ENCODE measurements at places on chromosomes 1 and 21.

DNA sequence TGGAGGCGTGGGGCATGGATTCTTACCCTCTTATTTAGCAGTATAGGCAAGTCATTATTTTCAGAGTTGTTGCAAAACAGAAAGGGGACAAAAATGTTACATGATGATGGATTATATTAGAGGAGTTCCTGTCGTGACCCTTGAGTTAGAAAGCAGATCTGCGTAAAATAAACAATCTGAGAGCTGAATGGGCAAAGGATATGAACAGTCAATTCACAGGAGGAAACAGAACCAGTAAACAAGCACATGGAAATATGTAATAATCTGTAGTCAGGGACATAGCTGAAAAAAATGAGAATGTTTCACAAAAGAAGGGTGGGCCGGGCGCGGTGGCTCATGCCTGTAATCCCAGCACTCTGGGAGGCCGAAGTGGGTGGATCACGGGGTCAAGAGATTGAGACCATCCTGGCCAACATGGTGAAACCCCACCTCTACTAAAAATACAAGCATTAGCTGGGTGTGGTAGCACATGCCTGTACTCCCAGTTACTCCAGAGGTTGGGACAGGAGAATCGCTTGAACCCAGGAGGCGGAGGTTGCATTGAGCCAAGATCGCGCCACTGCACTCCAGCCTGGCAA is 20.9 kb downstream of the RCAN1 start:
- no peak for DNase-seq

DNA sequence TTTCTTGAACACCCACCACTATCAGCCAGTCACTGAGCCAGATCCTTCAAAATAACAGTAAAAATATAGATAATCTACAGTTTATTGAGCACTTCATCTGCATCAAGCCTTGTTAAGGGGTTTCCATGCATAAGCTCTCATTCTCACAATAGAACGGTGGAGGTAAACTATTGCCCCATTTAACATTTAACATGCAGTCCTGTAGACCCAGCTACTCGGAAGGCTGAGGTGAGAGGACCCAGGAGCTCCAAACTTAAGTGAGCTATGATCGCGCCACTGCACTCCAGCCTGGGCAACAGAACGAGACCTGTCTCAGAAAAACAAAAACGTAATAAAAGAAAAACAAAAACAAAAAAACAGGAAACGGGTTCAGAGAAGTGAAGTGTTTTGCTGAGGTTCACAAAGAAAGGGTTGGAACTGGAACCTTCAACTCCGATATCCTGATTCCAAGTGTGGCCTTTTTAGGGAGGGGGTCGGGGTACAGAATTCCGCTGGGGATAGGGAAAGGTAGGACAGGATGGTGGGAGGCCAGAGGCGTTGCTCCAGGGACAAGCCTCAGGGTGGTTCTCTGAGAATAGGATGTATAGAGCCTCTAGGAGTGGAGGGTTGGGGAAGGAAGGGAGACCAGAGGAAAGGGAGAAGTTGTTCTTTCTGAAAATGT is 11.6 kb upstream of the SESN2 start:
- DNase-seq: no peak

DNA sequence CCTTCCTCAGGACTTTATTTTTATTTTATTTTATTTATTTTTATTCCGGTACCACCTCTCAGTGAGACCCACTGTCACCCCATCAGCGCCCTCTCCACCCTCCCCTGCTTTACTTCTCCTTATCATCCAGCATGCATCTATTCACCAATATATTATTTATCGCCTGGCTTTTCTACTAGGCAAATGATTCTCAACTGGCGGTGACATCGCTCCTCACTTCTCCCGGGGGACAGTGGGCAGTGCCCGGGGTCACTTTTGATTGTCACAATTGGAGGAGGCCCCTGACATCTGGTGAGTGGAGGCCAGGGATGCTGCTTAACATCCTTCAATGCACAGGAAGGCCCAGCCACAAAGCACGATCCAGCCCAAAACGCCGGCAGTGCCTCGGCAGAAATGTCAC is 138.7 kb downstream of the ETS2 start:
- DNase-seq: no peak

DNA sequence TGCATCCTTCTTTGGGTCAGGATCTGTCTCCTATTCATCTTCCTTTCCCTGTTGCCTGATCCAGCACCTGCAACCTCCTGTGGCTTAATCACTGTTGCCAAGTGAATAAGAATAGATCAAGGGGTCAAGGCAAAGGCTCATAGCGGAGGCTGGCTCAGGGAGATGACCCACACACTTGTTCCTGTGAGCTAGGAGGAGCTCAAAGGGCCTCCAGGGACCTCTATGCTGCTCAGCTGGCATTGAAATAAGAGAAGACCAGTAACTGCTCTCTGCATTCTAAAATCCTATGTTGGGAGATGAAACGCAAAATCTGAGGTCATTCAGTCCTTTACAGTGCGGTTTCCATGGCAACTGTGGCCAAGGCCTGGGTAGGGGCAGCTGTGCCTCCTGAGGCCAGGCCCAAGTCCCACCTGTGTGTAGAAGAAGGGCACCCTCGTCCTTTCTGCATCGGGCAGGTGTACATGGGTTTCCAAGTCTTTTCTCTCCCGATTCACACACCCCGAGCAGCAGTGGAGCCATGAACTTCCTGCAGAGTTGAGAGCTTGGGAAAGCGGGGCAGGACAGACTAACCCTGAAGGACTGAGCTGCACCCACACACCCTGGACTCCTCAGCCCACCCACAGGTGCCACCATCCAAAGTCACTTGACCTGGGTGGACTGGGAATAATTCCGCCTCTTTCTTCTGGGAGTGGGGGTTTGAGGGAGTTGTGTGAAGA is 27.8 kb upstream of the STUM start:
- no peak for DNase-seq

GRCh38 chr1:81254560-81254959 is 546.2 kb upstream of the ADGRL2 start:
- DNase-seq: no peak

DNA sequence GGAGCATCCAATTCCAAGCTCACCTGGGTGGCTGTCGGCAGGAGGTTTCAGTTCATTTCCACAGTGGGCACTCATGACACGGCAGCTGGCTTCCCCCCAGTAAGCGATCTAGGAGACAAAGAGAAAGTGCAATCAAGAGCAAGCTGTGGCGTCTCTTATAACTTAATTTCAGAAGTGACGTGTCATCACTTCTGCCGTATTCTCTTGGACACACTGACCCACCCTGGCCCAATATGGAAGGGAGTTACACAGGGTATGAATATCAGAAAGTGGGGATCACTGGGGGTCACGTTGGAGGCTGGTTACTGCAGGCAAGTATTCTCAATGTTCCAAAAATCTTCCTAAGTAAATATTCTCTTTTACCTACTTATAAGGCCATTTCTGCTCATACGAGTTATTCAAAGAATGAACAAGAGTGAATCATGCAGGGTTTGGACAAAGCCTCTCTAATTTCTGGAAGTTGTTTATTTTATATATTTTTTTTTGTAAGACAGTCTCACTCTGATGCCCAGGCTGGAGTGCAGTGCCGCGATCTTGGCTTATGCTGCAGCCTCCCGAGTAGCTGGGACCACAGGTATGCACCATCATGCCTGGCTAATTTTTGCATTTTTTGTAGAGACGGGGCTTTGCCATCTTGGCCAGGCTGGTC is 46.5 kb upstream of the GREM2 start:
- DNase-seq: no peak

DNA sequence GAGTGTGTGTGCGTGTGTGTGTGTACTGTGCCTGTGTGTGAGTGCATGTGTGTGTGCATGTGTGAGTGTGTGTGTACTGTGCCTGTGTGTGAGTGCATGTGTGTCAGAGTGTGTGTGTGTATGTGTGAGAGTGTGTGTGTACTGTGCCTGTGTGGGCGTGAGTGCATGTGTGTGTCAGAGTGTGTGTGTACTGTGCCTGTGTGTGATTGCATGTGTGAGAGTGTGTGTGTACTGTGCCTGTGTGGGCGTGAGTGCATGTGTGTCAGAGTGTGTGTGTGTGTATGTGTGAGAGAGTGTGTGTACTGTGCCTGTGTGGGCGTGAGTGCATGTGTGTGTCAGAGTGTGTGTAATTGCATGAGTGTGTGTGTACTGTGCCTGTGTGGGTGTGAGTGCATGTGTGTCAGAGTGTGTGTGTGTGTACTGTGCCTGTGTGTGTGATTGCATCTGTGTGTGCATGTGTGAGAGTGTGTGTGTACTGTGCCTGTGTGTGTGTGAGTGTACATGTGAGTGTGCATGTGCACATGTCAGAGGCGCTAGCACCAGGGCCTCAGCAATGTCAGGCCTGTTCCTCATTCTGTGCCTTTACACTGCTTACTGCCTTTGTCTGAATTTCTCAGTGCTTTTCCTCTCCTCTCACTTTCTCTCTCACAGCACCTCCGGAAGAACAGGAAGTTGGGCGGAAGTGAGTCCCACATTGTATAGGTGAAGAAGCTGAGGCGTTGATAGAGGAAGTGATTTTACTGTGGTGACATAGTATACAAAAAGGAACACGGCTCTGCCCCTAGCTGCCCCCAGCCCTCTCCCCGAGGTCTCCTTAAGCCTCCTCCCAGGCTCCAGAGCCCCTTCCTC is 4.9 kb downstream of the SLC5A9 start:
- no peak for DNase-seq

DNA sequence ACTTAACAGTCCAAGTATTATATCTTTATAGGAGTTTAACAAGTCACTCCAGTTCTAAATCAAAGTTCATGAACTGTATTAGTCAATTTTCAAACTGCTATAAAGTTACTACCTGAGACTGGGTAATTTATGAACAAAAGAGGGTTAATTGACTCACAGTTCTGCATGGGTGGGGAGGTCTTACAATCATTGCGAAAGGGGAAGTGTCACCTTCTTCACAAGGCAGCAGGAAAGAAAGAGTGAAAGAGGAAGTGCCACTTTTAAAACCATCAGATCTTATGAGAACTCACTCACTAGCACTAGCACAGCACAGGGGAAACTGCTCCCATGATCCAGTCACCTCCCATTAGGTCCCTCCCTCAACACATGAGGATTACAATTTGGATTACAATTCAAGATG is 70.0 kb downstream of the CLCA4 start:
- DNase-seq: no peak

GRCh38 chr1:76857973-76858372 is 9.3 kb upstream of the ST6GALNAC5 start:
- no peak for DNase-seq

DNA sequence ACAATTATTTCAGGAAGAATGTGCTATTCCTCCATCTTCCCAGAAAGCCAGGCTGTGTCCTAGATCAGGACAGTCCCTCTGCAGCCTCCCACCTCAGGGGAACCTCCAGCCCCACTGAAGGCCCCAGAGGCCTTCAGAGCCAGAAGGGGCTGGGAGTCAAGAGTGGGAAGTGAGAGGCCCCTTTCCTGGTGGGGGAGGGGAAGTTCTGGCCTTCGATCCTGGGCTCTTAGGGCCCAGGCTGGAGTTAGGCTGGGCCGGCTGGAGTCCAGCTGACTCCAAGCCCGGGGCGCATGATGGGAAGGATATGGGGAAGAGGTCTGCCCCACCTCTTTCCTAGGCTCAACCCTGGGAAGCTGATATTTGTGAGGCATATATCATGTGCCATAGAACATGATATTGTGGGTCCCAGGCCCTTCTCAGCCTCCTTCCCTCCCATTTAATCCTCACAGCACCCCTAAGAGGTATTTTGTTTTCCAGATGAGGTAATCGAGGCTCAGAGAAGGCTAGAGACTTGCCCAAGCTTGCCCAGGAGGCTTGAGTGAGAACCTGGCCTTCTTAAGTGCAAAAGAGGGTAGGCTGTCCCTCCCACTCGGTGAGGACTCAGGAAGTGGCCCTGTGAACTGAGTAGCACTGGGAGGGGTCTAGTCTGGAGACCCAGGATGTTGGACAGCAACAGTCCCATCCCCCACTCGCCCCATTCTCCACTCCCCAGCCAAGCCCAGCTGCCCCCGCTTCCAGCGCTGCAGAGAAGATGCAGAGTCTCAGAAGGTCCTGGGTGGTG is 18.6 kb upstream of the HSPG2 start:
- no peak for DNase-seq

DNA sequence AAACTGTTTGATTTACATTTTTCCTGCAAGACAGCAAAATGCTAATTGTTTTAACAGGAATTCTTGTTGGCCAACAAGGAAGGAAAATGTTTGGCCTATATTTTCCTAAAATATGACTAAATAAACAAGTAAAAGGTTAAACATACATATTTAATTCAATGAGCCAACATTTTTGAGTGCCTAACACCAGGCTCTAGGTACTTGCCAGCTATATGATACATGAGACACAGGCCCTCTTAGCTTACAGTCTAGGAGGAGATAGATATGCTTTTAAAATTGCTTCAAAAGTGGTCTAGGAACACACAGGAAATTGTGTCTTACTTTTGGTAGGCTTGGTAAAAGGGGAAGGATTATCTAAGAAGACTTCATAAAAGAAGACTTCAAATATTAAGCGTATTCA is 50.9 kb downstream of the PIGK start:
- DNase-seq: no peak

- no peak for DNase-seq
Observed at GRCh38 chr1:15402809-15403450, 6.8 kb upstream of the EFHD2 start.

DNA sequence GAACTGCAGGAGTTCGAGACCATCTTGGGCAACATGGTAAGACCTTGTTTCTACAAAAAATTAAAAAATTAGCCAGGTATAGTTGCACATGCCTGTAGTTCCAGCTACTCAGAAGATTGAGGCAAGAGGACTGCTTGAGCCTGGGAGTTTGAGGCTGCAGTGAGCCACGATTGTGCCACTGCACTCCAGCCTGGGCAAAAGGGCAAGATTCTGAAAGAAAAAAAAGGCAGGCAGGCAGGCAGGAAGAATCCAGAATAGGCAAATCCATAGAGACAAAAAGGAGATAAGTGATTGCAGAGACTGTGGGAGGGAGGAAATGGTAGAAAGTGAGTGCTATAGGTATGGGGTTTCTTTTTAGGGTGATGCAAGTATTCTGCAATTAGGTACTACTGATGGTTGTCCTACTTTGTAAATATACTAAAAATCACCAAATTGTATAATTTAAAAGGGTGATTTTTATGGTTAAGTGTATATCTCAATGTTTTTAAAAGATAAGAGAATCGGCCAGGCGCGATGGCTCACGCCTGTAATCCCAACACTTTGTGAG is 29.4 kb downstream of the ZZZ3 start:
- no peak for DNase-seq

GRCh38 chr1:77413541-77414335 is 131.9 kb downstream of the AK5 start:
- no peak for DNase-seq

DNA sequence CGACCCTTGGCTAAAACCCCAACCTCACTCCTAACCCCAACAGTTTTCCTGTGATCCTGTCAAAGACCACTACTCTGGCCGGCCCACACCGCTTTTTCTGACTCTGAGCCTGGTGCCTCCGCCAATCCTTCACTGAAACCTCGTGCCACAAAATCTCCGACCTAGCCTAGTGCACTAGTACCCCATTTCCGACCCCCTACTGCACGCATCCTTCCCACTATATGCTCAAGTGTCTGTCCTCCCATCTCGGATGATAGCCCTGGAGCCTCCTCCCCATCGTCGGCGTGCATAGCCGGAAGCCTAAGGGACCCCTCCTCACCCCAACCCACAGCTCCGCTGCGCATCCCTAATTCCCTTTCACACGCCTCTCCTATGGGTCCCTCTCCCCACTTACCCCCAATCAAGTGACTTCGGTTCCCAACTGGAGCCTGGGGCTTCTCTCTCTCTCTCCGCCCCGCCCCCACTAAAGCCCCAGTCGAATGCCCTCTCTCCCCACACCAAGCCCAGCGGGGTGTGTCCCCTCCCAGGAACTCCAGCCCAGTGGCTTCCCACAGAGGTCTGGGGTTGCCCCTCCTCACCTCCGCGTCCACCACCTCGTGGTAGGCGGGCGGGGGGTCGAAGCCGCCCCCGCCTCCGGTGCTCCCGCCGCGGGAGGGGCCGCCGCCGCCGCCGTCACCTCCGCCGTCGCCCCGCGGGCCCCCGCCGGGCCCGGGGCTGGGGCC is 791 bp downstream of the USP24 start:
- DNase-seq: no peak

- DNase-seq: no peak
Observed at GRCh38 chr1:150528196-150528595, 12.6 kb downstream of the FALEC start.

Measured in NCI-H1436 treated with DMSO at 0.1 percent for 48 hours (cell line).